ENCODE measurements at places on chromosomes 7 and 10.

GRCh38 chr7:332646-333392 is 42.8 kb downstream of the FOXL3 start:
- DNase-seq: peak; percentile 91

- no peak for DNase-seq
Observed at GRCh38 chr7:83677180-83677866, 28.4 kb upstream of the SEMA3E start.

DNA sequence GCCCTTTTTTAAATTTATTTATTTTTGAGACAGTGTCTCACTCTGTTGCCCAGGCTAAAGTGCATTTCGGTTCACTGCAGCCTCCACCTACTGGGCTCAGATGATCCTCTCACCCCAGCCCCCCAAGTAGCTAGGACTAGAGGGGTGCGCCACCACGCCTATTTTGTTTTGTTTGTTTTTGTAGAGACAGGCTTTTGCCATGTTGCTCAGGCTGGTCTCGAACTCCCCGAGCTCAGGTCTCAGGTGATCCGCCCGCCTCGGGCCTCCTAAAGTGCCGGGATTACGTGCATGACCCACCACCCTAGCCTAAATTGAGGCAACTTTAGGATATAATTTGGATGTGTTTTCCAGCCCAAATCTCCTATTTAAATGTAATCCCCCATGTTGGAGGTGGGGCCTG is 805 bp downstream of the ZNF736 start:
- no peak for DNase-seq

DNA sequence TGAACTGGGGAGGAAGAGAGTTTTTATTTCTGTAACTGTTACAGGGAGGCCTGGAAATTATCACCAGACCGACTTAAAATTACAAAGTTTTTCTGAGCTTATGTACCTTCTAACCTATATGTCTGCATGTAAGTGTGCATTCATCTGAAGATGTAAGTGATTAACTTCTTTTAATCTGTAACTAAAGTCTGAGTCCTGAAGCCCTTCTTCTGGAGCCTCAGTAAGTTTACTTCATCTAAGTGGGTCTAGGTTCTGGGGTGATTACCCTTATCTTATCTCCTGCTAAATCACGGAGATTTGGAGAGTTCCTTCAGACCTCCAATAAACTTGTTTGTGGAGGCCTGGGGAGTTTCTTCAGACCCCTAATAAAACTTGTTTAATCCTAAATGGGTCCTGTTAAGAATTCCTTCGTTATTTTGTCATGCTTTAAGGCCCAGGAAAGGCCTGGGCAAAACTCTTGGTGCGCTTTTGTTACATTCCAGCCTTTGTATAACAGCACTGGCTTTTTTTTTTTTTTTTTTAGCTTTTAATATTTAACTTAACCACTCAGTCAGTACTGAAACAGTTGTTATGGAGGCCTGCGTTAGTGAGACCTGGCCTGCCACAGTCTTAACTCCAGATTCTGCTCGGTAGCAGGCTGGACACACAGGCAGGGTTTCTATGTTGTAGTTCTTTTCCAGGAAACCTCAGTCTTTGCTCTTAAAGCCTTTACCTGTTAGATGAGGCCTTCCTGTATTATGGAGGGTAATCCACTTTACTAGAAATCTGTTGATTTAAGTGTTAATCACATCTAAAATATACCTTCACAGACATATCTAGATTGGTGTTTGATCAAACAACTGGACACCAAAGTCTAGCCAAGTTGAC is 33.0 kb downstream of the TPST1 start:
- no peak for DNase-seq

- no peak for DNase-seq
Observed at GRCh38 chr10:79247373-79248137, 99.7 kb upstream of the PPIF start.

DNA sequence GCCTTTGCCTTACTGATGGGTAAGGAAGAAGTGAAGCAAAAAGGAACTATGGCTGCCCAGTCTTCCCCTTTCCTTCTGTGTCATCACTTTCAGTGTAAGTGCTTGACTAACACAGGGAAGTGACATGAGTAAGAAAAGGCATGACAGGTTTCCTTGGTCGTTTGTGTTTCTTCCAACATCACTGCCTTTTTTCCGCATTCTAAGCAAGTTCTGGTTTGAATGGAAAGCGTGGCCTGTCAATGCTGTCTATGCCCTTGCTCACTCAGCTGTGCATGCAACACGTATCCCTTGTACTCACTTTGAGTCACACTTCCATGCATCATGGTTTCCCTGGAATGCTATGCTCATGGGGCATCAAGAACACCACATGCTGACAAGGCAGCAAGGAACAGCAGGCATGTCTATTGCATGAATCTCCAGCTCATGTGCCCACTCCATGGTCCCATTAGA is 111.8 kb downstream of the OAT start:
- no peak for DNase-seq

DNA sequence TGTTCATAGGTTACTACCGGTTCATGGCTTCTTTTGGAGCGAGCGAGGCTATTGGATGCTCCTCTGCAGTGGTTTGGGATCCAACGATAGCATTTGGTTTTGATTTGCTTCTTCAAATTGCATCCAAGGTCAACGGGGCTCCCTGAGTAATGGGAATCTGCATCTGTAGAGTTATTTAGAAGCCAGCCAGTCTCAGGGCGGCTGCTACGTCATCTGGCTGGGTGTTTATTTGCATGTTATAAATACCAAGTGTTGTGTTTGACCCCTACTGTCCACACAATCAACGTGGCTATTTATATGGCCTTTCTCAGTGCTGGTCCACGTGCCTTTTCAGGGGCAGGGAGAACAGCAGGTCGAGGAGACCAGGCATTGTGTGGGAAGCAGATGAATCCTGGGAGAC is 137.7 kb downstream of the PRPF18 start:
- DNase-seq: no peak

GRCh38 chr10:36491926-36492325 is 633.5 kb upstream of the ANKRD30A start:
- DNase-seq: no peak

DNA sequence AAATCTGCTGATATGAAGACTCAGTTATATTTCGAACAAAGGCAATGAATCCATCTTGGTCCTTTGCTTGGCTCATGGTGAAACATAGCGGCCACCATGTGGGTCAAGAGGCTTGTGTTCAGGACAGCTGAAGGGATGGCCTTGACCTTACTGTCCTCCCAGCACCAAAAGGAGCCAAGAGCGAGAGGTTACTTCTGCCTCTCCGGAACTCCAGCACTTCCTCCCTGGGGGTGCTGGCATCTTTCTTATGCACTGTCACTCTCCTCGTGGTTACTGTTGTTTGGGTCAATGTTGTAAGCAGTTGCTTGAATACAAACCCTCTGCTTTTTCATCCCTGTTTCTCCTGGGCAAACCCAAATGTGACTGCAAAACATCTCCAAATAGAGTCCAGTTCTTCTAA is 100.6 kb downstream of the RBM20 start:
- no peak for DNase-seq

DNA sequence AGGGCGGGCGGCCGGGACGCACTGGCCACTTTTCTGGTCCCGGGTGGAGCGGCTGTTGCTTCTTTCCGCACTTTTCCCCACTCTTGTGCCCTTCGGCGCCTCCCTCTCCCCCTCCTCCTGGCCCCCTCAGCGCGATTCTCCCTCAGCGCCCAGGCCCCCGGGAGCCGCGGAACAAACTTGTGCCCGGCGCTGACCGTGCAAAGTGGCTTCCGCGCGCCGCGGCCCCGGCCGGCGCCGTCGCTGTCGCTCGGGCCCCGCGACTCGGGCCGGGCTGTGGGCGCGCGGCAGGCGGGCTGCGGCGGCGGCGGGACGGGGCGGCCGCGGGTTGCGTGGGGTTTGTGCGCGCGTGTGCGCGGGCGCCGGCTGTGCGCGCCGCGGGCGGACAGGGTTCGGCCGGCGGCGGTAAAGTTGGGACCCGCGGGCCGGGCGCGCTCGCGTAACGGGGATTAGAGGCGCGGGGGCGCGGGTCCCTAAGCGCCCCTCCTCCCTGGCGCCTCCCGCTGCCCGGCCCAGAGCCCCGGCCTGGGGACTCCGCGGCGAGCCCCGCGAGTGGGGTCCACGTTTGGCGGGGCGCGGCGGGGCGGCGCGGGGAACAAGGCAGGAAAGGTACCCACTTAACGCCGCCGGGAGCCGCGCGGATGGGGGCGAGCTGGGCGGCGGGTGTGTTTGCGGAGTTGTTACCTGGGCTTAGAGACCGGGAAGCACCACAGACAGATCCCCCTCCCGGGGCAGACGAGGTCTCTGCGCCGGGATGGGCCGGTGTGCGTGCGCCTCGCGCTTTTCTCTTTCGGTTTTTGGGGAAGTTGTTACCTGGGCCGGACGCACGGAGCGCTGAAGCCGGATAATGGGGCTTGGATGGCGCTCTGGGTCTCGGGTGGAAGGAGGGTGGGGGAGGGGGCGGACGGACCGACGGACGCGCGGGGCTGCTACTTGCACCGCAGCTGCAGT is 860 bp downstream of the ZEB1 start:
- DNase-seq: peak; percentile 37

DNA sequence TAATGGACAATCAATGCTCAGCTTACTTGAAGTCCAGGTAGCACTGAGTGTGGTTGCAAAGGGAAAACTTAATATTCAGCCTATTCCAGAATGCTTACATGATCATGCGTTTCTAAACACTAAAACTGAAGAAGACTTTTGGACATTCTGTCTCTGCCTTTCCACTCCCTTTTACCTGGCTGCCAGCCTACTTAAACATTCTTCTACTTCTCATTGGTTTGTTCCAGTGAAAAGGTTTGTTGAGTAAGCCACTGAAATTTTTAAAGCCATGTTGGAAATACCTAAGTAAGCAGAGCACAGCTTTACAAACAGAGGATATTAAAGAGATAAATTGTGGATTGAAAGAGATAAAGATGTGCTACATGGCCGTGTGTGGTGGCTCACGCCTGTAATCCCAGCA is 1280.8 kb upstream of the AUTS2 start:
- DNase-seq: no peak

GRCh38 chr10:35707642-35708425 is 65.7 kb upstream of the FZD8 start:
- DNase-seq: no peak

- no peak for DNase-seq
Observed at GRCh38 chr10:89047397-89047796, 56.8 kb downstream of the FAS start.

GRCh38 chr7:149731207-149731955 is 42.0 kb downstream of the ZNF467 start:
- DNase-seq: no peak

GRCh38 chr7:41830271-41830670 is 127.4 kb upstream of the INHBA start:
- no peak for DNase-seq

DNA sequence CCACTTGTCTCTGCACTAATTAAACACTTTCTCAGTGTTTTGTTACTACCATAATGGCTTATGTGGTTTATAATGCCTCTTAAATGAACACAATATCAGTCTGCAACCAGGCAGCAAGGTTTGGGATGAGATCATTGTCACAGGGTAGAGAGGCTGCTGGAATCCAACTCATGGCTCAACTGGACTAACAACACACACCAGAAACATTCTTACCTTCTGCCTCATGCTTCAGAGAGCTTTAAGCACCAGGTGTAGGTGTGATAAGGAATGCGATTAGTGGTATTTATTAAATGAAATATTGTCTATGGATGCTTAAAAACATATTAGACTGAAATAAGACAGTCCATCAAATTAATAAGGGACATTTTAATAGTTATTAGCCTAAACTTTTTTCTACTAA is 25.4 kb downstream of the PTF1A start:
- DNase-seq: no peak

DNA sequence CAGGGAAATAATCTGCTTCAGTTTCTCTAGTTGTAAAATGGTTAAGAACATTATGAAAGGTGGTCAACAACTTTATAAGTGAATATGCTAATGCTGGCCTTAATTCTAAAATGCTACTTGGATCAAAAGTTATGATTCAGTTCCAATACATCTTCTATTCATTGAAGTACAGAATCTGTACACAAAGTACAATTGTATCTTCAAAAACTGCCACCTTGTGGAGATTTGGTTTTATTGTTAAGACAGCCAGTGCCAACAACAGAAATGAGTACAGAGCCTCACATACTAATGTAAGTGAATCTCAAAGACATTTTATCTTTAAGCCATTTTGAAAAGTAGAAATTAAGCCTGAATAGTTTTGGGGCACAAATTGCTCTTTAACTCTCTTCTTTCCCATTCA is 194.0 kb downstream of the CFTR start:
- no peak for DNase-seq

DNA sequence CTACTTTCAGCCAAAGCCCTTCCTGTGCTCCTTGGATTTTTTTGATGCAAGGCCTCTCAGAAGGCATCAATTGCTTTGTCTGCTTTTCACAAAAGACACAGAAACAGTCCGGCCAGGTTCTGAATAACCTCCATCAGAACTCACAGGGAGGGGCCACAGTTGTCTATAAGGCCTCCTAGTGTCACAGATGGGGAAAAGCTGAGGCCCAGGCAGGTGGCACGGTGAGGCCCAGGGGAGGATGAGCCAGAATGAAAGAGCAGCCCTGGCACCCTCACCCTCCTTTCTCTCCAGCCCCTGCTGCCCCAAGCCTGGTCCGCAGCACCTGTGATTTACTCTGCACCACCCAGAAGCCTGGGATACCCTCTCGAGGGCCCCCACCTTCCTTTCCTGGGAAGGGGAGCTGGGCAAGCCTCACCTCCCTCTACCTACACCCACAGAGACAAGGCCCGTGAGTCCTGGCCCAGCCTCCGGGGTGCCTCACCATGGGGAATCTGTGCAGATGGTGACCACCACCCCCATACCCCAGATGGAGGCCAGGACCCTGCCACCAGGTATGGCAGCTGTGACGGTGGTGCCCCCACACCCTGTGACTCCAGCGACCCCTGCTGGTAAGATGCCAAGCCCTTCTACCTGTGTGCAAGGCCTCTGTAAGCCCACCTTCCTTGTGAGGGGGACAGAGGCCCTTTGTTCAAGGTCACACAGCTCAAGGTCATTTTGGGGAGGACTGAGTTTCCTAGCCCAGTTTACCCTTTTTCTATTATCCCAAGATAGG is 26.2 kb upstream of the ZNF467 start:
- peak; percentile 40 for DNase-seq

- DNase-seq: no peak
Observed at GRCh38 chr10:57818522-57818921, 449.2 kb downstream of the IPMK start.

- no peak for DNase-seq
Observed at GRCh38 chr10:33114451-33114952, 156.5 kb upstream of the ITGB1 start.

GRCh38 chr7:117610396-117610795 is 130.6 kb downstream of the CFTR start:
- DNase-seq: no peak

GRCh38 chr7:134058980-134059379 is 68.2 kb upstream of the LRGUK start:
- DNase-seq: no peak

- no peak for DNase-seq
Observed at GRCh38 chr7:134546955-134547354, 2.0 kb upstream of the AKR1B15 start.

GRCh38 chr7:47536661-47537611 is 45.0 kb downstream of the TNS3 start:
- DNase-seq: no peak

- no peak for DNase-seq
Observed at GRCh38 chr7:98213888-98214810, 2.9 kb downstream of the BHLHA15 start.

Data from stimulated activated CD8-positive, alpha-beta memory T cell treated with anti-CD3 and anti-CD28 coated beads, Interleukin-2, amount 100 ng/mL, for 48 hours (primary cell).